ENCODE measurements at places on chromosomes 16 and 17.

DNA sequence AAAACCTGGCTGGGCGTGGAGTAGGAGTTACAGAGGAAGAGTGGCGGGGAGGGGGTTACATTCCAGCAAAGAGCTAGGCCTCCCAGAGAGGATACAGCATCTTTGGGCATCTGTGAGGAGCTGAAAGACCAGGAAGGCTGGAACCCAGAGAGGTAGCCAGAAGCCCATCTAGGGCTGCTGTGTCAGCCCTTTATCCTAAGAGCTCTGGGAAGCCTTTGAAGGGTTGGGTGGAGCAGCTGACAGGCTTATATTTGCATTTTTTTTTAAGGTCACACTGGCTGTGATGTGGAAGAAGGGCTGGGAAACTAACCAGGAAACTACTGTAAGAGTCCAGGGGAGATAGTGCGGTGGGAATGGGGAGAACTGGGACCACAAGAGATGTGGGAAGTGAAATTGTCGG lies 6.8 kb upstream of the CNOT1 start:
- DNase-seq, result no peak

DNA sequence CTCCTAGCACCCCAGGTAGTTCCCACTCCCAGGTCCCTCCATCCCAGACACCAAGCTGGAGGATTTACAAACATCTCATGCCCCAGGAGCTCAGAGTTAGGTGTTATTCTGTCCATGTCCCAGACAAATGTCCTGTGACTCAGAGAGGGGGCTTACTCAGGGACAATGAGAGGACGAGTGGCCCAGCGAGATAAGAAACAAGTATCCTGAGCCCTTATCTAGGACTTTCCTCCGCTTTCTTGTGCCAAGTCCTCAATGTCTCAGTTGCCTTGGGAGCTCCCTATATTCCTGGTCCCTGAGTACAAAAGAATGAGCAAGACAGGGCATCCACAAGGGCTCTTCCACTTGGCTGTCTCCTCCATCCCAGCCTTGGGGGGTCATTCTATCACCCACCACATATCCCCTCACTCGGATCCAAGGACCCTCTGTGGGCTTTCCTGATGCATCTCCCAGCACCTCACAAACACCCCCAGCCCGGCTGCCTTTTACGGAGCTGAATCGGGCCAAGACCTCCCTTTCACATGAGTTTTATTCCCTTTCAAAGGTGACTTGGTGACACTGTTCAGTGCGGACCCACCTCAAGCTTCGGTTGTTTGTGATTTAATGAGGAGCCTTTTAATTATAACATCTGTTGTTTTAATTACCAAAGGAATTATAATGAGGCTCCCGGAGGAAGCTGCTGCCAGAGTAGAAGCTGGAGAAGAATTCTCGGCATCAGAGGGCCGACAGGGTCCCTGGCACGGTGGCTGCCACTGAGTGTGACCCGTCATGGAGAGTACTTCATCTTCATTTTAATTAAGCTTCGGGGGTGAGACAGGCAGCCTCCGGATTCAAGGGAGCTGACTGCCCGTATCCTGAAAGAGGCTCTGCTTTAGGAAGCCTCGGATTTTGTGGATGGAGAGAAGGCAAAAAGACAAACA lies 121.5 kb downstream of the WSCD1 start:
- DNase-seq, result no peak

DNA sequence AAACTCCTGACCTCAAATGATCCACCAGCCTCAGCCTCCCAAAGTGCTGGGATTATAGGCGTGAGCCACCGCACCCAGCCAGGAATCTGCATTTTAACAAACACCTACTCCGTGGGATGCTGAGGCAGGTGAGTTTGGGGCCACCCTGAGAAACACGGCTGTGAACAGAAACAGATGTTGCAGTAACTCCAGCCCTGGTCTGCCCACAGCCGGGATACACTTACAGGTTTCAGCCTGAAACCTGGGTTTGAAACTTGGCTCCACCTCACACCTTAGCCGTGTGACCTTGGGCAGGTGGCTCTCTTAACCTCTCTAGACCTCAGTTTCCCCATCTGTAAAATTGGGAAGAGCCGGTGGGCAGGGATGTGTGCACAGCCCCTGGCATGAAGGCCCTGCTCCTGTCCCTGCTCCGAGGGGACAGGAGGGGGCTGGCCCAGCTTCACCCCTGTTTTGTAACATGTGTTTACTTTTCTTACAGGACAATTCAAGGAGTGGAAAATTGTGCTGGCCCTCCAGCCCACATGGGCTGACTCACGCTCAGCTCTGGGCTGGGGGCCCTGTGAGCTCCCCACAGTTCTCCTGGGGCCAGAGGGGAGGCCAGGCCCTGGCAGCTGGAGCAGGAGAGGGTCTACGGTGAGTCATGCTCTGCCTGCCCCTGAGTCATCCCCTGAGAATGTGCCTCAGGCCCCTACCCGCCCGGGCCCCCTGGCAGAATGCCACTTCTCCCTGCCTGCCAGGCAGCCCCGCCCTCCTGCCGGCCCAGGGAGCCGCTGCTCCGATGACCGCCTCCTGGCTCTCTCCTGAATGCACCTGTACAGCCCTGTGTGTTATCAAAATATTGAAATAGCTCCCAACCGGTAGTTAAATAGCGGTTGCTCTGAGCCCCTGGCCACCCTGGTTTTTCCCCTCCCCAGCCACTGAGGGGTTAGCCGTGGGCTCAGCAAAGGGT lies 7.7 kb upstream of the PPL start:
- no peak for DNase-seq

DNA sequence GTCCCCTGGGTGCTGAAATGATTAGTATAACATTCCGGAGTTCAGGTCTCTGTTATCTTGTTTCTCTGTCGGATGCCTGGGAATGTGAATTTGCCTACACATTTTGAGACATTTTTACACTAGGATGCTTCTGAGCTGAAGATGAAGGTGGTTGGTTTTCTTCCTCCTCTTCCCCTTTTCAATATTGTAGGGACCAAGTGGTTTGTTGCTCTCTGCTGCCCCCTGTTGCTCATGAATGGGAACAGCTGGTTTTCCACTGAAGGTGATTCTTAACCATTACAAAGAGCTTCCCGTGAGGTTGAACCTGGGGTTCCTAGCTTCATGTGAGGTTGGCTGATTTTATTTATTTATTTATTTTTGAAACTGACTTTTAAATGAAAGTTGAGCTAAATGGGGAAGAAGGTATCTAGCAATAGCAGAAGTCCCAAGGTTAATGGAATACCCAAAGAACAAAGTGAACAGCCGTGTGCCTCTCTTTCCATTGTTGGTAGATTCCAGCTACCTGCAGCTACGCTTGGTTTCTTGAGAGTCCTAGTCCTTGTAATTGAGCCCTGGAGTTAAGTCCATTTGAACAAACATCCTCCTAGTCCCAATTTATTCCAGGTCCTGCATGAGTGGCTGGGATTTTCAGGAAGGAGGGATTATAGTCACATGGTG lies 983.9 kb upstream of the EEF2KMT start:
- peak; percentile 23 for DNase-seq

DNA sequence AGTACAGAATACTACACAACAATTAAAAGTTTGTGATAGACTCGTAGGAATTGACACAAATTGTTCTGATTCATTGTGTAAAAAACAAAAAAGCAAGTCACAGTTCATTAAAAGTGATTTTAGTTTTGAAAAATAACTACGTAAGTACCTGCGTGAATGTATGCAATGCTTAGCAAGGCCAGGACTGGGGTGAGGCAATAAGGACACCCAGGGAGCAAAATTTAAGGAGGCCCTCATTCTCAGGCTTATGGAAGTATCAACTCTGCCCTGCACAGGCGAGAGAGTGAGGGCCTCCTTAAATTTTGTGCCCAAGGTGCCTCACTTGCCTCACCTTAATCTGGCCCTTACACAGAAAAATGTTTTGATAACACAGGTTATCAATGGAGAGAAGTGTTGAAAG lies 31.4 kb downstream of the NOG start:
- DNase-seq, result no peak

DNA sequence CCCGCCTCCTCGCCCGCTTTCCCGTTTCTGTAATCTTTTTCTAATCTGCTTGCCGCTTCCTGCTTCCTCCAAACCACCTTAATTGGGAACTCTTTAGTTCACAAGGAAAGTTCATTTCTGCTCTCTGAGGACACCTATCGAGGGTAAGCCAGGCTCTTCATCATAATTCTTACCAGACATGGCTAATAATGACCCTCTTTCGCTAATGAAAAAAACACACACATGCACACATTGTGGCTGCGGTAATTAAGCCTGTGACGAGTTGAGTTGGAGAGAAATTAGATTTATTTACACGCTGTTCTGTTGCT lies 100.6 kb downstream of the ZNF423 start:
- DNase-seq, result no peak

DNA sequence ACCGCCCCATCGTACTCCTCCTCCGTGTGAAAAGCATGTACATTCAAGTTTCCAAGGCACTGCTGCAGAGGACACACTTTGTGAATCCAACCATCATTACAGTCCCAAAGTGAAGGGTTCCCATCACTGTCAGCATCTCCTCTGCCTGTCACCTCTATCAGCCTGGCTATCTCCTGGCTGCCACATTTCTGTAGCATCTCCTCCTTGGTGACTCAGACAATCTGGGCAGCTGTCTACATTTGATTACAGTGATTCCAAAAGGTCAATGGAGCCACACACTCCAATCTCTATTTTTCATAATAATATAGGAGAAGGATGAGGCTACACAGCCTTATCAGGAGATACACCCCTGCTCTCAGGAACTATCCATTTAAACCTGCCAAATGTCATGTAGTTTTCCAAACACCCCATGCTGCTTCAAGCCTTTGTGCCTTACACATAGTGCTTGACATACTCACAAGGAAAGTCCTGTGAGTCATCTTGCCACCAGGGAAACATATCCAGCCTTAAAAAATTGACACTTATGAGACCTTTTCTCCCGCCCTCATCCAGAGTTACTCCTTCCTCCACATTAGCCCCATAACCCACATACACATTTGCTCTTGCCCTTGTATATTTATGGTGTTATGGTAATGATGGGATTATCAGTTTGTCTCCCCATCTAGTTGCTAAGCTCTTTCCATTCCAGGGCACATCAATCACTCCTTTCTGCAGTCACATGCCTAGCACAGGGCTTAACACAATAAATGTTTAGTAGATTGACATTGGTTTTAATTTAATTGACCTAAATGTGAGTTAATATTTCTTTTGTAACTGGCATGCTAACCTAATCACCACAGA lies 250.1 kb upstream of the CDH5 start:
- no peak for DNase-seq

- DNase-seq, result no peak
These were observed 21.2 kb upstream of the GCSH start for GRCh38 chr16:81117436-81117835.

DNA sequence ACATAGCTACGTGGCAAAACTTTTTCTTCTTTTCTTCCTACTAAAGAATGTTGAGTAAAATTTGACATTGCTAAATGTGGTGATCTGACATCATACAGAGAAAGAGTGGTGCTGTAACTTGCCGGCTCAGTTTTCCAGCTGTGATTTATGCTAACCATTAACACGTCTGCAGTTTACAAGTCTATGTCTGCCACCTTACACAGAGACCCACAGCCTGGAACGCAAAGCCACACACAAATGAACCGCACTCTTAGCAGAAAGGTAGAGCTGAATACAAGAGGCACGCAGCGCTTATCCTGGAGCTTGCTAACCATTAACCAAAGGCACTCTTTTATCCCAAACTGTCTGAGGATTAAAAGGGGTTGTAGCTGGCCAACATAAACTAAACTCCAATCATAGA lies 31.9 kb downstream of the CACNG1 start:
- DNase-seq, result no peak

DNA sequence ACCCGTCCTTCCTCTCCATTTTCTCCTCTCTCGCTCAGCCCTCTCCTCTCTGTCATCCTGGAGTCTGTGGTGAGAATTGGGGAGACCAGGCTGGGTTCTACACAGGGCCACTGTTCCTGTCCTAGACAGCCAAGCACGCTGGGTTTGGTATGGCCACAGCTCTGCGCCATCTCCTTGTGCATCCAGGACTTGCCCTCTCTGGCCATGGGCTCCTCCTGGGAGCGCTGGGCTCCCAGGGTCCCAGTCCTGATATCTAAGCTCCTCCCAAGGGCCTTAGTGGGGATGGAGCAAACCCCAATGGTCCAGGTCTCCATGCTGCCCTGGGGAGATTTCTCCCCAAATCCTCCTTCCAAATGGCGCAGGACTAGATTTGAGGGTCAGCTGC lies 27.2 kb upstream of the ITGA3 start:
- DNase-seq, result no peak

GRCh38 chr17:55062921-55063320 lies 94.4 kb downstream of the STXBP4 start:
- no peak for DNase-seq

DNA sequence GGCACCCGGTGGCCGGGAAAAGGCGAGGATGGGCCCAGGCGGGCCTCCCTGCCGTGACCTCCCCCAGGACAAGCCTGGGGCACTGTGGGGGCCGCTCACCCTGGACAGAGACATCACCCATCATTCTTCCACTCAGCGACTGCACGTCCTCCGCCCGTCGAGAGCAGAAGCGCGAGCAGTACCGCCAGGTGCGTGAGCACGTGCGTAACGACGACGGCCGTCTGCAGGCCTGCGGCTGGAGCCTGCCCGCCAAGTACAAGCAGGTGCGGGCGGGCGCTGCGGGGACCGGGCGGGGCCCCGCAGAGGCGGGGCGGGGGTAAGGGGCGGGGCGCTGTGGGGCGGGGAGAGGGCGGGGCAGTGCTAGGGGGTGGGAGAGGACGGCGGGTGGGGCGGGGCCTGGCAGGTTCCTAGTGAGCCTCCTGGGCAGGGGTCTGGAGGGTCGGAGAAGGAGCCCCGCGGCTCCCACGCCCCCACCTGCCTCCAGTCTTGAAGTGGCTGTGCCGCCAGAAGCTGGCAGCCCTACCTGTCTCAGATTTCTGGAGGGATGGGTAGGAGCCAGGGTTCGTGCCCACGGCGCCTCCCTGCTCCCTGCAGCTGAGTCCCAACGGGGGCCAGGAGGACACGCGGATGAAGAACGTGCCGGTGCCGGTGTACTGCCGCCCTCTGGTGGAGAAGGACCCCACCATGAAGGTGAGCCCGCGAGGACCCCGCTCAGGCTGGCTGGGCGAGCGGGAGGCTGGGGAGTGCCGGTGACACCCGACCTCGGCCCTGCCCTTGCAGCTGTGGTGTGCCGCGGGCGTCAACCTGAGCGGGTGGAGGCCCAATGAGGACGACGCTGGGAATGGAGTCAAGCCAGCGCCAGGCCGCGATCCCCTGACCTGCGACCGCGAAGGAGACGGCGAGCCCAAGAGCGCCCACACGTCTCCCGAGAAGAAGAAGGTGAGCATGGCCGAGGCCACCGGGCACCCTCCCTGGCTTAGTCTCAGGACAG lies 7.5 kb downstream of the NME3 start:
- no peak for DNase-seq

DNA sequence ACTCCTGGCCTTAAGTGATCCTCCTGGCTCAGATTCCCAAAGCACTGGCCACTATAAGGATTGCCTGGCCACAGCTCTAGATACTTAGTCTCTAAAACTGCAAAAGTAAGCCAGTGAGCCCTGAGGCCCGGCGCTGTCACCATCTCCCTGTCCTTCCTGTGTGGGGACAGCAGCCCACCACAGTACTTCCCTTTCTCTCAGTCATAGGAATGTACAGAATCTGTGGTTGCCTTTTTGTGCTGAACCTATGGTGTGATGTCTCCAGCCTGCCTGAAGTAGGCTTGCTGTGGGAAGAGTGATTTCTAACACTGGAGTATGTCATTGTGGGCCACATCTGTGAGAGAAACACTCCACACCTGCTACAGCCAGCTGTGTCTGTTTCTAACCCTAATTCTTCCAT lies 24.7 kb downstream of the NTAN1 start:
- DNase-seq, result no peak

- no peak for DNase-seq
These were observed 122.6 kb downstream of the USP22 start for GRCh38 chr17:20920095-20920814.

Data from GM13976 (cell line).